ENCODE measurements at places on chromosomes 3 and 15.

DNA sequence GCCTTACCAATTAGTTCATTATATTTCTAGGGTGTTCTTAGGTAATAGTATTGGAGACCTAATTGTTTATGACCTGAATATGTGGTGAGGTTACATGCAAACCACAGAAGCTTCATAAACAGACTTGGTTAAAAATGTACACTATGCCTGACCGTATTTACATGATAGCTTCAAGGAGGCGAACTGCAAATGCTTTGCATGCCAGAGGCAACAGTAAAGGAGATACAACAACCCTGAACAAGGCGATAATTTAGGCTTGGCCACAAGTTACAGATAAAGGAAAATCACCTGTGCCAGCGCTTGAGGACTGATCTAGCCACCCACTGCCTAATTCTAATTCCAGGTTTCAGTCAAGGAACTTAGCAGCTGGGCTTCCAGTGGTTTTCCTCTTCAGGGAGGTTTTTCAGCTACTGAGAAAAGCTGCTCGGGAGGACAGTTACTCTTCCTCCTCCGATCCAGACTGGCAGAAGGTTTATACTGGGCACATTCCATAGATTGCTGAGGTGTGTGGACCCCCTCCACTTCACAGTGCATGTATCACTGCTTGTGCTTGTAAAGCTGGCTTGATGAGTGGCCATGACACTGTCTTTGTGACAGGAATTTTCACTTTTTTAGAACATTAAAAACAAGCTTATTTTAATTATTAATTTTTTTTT, 95.6 kb downstream of the DHX36 start:
- no peak for DNase-seq

- no peak for DNase-seq
Observed at GRCh38 chr3:15284121-15284889, 48.1 kb downstream of the SH3BP5 start.

DNA sequence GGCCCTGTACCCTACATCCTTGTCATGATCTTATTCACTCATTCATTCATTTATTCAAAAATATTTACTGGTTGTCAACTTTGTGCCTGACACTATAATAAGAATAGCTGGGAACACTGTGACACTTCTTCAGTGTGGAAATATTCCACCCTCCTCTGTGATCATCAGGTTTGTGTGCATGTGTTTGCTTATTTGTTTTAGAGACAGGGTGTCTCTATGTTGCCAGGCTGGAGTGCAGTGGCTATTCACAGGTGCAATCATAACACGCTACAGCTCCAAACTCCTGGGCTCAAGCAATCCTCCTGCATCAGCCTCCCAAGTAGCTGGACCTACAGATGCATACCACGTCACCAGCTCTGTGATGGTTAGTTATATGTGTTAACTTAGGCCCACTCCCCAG, 50.0 kb upstream of the PLCL2 start:
- no peak for DNase-seq

DNA sequence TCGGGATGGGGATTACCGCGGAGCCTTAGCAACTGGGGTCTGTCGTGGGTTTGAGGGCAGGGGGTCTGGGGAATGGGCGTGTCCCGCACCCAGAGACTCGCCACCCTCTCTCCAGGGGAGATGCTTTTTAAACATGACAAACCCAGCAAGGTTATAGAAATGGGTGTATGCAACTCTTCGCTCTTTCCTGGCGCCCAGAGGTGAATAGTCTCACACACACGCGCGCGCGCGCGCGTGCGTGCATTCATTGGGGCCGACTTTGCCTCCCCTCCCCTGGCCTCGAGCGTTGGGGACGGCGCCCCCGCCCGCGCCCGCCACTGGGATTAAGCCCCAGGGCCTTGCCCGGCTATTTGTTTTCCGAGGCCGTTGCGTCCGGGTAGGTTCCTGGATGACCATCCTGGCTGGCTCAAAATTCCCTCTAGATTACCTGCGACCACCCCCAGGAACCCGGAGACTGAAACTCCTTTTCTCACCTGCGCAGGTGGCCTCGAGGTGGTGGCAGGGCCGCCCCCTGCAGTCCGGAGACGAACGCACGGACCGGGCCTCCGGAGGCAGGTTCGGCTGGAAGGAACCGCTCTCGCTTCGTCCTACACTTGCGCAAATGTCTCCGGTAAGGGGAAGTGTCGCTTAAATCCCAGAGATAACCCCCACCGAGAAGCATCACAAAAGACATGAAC, 777 bp downstream of the GPR160 start:
- no peak for DNase-seq

- DNase-seq = no peak
Observed at GRCh38 chr15:93895976-93896770, 335.2 kb upstream of the MCTP2 start.
